ENCODE measurements at places on chromosomes 11 and 22. TPM values are rescaled to one million over a fixed set of nuclear protein-coding genes. Genes with fewer than 3 reads are reported as not detected.

KRTAP5-7 gene
- total RNA-seq, result not detected

CALCA gene
- total RNA-seq, result not detected

SYCE3 gene
- not detected for total RNA-seq

OR51B4 gene
- total RNA-seq, result not detected

- DNase-seq, result no peak
- H3K27ac ChIP-seq, result no peak overlapping the region
- H3K27me3 ChIP-seq, result no peaks in the 10 kb centered on the region
- no peaks in the 10 kb centered on the region for H3K4me1 ChIP-seq
Measured at GRCh38 chr11:8917157-8917825, 6.3 kb downstream of the AKIP1 start.

DNA sequence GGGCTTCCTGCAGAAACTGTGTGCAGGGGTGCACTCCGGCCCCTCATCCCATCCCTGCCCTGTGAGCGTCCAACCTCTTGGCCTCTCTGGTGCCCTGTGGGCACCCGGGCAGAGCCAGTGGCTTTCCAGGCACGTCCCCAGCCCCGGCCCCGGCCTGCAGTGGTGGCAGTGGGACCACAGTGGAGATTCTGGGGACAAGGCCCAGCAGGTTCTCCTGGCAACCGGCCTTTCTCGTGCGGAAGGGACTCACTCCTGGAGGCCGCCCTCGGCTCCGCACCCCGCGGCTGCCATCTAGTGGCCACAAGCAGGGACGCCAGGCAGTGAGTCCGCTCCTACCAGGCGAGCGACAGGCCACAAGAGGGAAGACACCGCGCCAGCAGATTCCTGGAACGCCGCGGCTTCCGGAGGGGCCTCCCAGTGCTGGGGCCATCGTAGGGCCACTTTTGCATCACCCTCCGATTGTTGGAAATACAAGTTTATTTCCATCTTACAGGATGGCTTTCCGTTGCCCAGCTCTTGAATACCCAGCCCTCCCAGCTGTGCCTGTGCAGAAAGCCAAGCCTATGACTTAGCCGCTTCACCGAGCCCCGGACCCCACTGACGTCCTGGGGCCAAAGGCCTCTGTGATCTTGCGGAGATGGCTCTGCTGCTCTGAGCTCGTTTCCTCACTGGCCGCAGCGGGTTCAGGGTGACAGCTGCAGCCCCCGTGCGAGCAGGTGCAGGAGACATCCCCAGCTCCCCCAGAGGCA is 357.3 kb downstream of the CTTN start:
- H3K36me3 ChIP-seq, result peaks cover 6% of the 10 kb centered on the region
- peak; percentile 83 for DNase-seq
- H3K27ac ChIP-seq, result no peak overlapping the region
- no peak overlapping the region for H3K4me3 ChIP-seq
- H3K4me1 ChIP-seq, result peaks cover 8% of the 10 kb centered on the region

GRCh38 chr11:134260983-134261382 is 7.6 kb downstream of the ACAD8 start:
- H3K4me3 ChIP-seq, result no peak overlapping the region
- no peaks in the 10 kb centered on the region for H3K36me3 ChIP-seq
- no peaks in the 10 kb centered on the region for H3K27me3 ChIP-seq
- peaks cover under 1% of the 10 kb centered on the region for H3K4me1 ChIP-seq
- H3K27ac ChIP-seq, result no peak overlapping the region
- no peak for DNase-seq

DNA sequence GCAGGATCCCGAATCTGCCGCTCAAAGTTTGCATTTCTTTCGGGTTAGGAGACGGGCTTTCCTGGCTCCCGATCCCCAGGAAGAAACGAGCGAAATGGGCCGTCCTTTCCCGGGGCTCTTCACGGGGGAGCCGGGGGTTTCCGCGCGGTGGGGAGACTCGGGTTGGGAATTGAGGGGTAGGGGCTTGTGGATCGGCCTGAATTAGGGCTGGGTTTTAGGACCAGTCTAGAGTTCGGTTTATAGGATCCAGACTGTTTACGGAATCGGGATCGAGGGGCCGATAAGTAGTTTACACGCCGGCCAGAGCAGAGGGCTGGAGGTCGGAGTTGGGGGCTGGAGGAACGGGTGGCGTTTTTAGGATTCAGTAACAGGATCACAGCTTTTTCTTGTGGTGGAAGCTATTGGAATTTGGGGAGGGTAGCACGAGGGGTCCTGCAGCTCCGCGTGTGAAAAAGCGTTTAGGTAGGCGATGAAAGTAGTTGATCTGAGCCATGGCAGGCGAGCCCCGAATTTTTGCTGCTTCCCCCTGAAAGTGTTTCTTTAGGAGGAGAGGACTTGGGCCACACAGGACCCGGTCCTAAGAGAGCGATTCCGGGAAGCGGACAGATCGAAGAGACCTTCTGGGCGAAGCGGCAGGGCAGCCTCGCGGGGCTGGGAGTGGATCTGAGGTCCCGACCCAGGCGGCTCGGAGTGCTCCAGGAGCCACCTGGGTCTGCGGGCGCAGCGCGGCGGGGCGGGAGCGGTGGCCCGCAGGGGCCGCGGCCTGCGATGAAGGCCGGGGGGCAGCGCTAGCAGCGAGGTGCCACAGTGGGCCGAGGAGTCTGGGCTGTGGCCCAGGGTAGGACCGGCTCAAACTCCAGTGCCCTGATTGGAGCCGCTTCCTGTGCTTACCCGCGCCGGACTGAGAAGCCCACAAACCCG is 1.6 kb downstream of the PKNOX2 start:
- no peak overlapping the region for H3K27ac ChIP-seq
- no peak for DNase-seq
- peaks cover 97% of the 10 kb centered on the region for H3K27me3 ChIP-seq
- peak overlapping the region; percentile 78 for H3K4me3 ChIP-seq
- no peaks in the 10 kb centered on the region for H3K4me1 ChIP-seq

DNA sequence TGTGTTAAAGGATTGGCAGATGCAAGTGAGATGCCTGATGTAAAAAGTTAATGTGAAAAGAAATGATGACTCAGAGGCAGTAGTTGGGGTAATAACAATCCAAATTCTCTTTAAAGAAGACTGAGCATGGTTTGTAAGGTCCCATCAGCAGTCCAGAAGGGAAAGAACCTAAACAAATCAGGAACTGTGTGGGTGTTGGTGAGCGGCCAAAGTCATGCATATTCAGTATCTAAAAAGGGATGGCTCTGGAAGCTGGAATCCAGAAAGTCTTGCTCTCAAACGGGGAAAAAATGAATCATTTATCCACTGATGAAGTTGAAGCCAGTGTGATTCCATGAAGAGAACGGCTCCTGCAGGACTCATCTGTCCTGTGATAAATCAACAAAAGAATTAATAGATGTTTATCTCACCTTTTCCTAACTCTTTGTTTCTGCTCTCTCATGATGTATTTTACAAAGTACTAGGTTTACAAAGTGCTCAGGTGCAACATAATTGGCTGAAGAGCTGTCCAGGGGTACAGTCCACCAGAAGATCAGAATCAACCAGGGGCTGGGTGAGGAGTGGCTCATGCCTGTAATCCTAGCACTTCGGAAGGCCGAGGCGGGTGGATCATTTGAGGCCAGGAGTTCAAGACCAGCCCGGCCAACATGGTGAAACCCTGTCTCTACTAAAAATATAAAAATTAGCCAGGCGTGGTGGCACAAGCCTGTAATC is 20.5 kb upstream of the SORL1-AS1 start:
- no peak overlapping the region for H3K27ac ChIP-seq
- no peaks in the 10 kb centered on the region for H3K36me3 ChIP-seq
- no peak for DNase-seq
- no peaks in the 10 kb centered on the region for H3K27me3 ChIP-seq

DNA sequence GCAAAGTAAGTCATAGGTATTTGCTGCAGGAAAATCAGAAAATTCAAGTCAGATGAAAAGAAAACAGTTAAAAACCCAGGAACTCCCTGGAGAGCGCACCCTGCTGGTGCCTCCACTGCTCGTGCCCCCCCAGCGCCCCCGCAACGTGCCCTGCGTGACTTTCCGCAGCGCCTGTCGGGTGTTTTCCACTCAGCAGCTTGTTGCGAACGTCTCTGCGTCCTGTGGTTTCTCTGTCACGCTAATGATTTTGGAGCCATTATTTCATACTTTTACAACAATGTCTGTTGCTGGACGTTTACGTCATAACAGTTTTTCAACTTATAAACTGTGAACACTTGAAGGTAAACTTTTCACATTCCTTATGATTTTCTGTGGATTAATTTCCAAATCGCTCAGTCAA is 5.0 kb downstream of the CRELD2 start:
- DNase-seq, result no peak
- no peak overlapping the region for H3K27ac ChIP-seq
- no peak overlapping the region for H3K4me3 ChIP-seq

- H3K4me1 ChIP-seq, result peaks cover 34% of the 10 kb centered on the region
- peak overlapping the region; percentile 99 for H3K4me3 ChIP-seq
- no peaks in the 10 kb centered on the region for H3K27me3 ChIP-seq
- peak overlapping the region; percentile 99 for H3K27ac ChIP-seq
- peaks cover 57% of the 10 kb centered on the region for H3K36me3 ChIP-seq
Measured at GRCh38 chr11:59615120-59615636, 396 bp downstream of the OSBP start.

- H3K36me3 ChIP-seq, result peaks cover 76% of the 10 kb centered on the region
- H3K27me3 ChIP-seq, result no peaks in the 10 kb centered on the region
- H3K4me3 ChIP-seq, result peak overlapping the region; percentile 15
- H3K4me1 ChIP-seq, result peaks cover 82% of the 10 kb centered on the region
- peak overlapping the region; percentile 48 for H3K27ac ChIP-seq
Measured at GRCh38 chr11:16787035-16787742, 48.7 kb downstream of the C11orf58 start.

DNA sequence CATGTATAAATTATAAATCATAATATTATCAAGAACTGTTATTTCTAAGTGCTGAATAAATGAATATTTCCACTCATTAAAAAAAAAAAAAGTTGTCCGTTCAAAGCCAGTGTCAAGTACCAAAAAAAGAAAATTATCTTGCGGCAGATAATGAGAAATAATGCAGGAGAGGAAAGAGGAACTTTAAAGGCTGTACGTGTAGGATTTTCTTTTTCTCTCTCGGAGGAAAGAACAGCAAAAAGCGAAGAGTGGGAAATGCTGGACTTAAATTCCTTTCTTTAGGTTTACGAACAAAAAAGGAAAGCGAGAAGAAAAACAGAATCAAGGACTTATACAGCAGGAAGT is 999 bp upstream of the CCDC83 start:
- H3K36me3 ChIP-seq, result peaks cover 10% of the 10 kb centered on the region
- H3K4me1 ChIP-seq, result peaks cover 8% of the 10 kb centered on the region
- no peaks in the 10 kb centered on the region for H3K27me3 ChIP-seq
- peak overlapping the region; percentile 74 for H3K27ac ChIP-seq
- no peak for DNase-seq

- no peak within 1 kb of the TSS for H3K27ac ChIP-seq
- peaks cover 22% of the 10 kb centered on the region for H3K4me1 ChIP-seq
- H3K4me3 ChIP-seq, result no peak within 1 kb of the TSS
- H3K27me3 ChIP-seq, result no peaks in the 10 kb centered on the region
Measured at GRCh38 chr22:45977003-45977411, at the start of gene WNT7B. TSS of gene WNT7B (minus strand) at chr22:45977162. CDS start at chr22:45976754, 408 bp downstream.

- H3K27me3 ChIP-seq, result no peaks in the 10 kb centered on the region
- H3K4me3 ChIP-seq, result no peak overlapping the region
- no peak overlapping the region for H3K27ac ChIP-seq
- H3K36me3 ChIP-seq, result no peaks in the 10 kb centered on the region
- H3K4me1 ChIP-seq, result peaks cover 39% of the 10 kb centered on the region
- DNase-seq, result no peak
Measured at GRCh38 chr11:94581926-94582325, 14.8 kb downstream of the PIWIL4 start.
